Muscle of back (tissue), 13 donors: ENCODE measurements at places on chromosomes 5 and 9.

DNA sequence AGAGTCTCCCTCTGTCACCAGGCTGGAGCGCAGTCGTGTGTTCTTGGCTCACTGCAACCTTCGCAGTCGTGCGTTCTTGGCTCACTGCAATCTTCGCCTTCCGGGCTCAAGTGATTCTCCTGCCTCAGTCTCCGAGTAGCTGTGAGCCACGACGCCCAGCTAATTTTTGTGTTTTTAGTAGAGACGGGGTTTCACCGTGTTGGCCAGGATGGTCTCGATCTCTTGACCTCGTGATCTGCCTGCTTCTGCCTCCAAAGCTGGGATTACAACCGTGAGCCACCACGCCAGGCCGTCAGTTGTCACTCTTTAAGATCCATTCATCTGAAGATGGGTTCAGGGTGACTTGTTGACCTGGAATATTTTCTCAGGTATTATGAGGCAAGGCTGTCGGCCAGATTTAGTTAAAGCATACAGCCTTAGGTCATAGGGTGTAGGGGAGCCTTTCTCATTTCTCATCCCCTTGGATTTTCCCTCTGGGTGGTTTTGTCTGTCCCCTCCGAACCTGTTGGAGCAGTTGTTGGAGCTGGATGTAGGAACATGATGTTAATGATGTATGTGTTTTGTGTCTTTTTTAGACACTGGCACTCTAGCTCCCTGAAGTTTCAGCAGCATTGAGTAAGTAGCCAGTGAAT is 1.6 kb downstream of the SLC22A5 start:
- DNase-seq = no peak

DNA sequence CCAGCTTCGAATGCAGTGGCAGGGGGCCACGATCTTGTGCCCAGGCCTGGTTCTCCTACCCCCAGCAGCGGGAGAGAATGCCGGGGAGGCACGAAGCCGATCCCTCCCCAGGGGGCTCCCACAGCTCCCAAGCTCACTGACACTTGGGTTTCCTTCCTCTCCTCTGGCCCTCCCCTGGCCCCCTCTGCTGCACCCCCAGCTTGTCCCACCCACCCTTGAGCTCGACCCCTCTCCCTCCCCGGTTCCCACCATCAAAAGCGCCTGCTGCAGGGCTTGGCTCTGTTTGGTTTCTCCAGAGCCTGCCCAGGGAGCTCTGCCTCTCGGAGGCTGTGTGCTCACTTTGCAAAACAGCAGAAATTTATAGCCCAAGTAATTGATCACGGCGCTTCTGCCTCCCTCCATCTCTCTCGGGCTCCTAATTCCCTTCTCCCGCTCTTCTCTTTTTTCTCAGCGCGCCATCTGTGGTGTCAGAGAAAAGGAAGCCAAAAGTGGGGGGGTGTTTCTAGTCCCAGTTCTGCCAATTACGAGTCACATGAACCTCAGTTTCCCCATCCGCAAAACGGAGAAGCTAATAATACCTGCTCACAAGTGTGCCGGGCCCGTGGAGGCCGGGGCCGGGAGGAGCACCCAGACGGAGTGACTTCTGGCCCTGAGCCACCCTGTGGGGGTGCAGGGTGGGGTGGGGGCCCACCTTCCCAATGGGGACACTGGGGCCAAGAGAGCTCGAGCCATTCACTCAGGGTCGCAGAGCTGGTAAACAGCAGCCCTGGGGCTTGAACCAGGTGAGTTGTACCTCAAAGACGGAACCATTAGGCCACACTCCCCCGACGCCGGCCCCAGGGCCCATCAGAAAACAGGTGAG is 141.2 kb upstream of the IER5L start:
- no peak for DNase-seq

DNA sequence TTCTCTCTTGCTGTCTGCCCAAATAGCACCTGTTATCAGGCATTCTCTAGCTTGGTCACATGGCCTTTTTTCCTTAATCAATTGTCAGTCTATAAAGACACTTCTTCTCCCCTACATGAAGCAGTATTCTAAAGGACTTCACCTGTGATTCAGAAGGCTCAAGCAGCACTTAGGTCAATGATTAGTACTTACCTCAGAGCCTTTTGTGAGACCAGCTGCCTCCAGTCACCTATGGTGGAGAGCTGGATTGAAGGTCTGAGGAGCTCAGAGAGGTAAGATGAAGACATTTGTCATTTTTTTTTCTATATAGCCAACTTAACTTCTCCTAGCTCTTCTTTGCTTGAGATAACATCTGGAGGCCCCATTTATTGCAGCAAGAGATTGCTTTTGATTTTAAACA is 278.3 kb upstream of the PCSK5 start:
- no peak for DNase-seq

- DNase-seq = no peak
Observed at GRCh38 chr5:176394096-176394495, 5.5 kb downstream of the HIGD2A start.

- no peak for DNase-seq
Observed at GRCh38 chr5:177396807-177397206, 3.7 kb downstream of the PFN3 start.

DNA sequence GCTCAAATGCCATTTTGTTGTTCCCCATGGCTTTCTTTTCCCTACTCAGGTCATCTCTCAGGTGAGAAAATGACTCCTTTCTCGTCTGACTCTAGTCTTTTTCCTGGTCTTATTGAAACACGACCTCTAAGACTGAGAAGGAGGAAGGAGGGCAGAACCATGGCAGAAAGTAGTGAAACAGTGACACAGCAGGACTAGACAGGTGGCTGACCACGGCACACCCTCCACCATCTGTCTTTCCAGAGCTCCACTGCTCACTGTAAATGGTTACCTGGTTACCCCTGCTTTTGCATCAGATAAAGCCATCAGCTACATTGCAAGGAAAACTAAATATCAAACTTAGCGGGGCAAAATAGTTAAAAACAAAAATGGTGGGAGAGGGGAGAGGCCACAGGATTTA is 30.9 kb downstream of the NR4A3 start:
- DNase-seq = no peak

DNA sequence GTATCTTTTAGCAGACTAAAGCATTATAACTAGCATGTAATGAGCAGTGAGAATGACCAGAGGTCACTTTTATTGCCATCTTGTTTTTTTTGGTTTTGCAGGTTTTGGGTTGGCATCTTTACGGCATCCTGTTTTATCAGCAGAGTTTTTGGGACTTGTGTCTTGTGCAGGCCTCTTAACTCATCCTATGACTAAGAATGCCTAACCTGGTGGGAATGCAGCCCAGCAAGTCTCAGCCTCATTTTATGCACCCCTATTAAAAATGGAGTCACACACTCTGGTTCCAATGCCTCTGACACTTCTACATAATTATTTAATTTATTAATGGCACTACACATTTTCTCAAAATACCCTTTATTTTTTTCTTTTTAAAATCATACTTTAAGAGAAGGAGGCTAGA is 726.5 kb upstream of the RIOK2 start:
- no peak for DNase-seq

- no peak for DNase-seq
Observed at GRCh38 chr9:136907011-136907914, 20.9 kb downstream of the TRAF2 start.

DNA sequence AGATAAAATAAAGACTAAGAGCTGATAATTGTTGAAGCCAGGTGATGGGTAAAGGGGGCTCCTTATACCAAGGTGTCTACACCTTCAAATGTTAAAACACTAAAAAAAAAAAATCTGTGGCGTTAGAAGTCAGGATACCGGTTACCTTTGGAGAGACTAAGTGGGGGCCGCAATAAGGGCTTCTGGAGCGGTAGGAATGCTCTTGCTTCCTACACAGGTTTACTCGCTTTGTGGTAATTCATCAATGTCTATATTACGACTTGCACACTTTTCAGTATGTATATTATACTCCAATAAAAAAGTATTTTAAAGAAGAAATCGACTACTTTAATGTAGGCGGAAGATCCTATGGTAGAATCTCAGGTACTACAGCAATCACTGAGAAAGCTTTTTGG is 12.5 kb downstream of the MRPS27 start:
- DNase-seq = no peak

DNA sequence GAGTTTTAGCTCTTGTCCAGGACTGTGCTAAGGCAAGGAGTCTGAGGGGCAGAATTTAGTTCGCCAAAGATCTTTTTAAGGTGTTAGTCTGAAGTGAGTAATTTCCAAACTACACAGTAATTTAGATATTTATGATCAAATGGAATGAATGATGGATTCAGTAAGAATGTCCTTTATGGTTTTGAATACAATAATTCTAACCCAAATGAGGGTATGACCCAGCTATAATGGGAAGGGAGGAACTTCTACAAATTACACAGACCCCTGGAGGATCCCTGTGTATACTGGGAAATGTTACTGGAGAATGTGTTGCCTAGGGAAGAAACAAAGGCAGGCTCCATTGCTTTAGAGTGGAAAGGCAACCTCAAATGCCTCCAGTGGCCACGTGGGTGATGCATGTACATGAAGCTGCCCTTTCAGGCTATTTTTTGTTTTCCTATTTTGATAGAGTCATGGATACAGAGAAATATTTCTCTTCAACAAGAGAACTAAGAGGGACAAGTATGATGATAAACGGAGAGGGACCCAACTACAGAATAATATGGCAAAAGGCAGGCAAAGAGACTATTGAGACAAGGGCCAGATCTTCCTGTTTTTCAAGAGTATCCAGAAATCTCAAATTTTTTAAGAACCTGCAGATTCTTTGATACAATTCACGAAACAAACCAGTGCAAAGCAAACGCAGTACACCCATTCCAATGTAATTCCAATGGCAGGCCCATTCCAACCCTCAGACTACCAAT is 25.4 kb downstream of the SLC1A3 start:
- DNase-seq = no peak

GRCh38 chr9:13992138-13993088 is 321.5 kb downstream of the NFIB start:
- DNase-seq = no peak

GRCh38 chr5:147140558-147140957 is 94.3 kb upstream of the STK32A start:
- no peak for DNase-seq

DNA sequence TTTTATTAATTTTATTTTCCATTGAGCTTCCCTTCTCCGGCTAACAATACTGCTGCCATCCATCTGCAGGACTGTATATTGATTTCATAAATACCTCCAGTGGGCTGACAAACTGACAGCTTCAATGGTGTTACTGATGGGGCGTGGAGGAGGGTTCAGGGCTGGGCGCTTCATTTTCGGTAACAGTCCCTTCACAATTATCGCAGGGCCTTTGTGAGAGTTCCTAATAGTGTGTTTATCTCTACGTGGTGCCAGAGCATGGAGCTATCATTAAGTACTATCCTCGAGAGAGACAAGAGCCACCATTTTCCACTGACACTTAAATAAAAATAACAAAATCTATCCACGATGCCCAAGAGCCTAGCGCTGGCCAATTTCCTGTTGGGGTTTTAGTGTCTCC is 307.0 kb upstream of the PANK3 start:
- DNase-seq = no peak

DNA sequence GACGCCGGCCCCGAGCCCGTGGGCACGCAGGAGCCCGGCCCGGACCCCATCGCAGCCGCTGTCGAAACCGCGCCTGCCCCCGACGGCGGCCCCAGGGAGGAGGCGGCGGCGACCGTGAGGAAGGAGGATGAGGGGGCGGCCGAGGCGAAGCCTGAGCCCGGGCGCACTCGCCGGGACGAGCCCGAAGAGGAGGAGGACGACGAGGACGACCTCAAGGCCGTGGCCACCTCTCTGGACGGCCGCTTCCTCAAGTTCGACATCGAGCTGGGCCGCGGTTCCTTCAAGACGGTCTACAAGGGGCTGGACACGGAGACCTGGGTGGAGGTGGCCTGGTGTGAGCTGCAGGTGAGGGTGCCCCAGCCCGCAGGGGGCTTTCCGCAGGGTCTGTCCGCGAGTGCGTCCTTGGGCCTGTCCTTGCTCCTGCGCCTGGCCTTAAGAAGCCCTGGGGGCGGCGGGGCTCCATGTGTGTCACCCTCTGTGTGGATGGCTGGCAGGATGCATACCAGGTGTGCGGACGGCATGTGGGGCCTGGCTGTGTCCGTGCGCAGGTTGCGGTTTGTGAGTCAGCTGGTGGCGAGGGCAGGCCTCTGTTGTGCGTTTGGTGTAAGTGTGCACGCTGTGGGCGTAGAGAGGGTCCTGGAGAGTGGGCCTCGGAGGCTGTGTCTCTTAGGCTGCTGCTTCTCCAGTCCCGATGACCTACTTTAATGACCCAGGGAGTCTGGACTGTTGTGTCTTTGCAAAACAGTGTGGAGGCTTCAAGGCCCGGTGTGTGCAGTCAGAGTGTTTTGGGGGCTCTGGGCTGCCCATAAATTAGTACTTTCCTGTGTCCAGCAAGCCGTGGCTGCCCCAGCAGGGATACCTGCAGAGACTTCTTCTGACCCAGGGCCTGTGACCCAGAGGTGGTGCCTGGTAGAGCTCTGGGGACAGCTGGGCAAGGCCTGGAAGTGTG is 1.6 kb downstream of the WNK2 start:
- DNase-seq = no peak

- no peak for DNase-seq
Observed at GRCh38 chr5:149860801-149861322, 83.7 kb downstream of the PDE6A start.

- peak; percentile 68 for DNase-seq
Observed at GRCh38 chr9:87662808-87663528, 63.0 kb upstream of the CTSL start.

GRCh38 chr9:121703014-121703734 is 51.7 kb downstream of the DAB2IP start:
- DNase-seq = no peak

DNA sequence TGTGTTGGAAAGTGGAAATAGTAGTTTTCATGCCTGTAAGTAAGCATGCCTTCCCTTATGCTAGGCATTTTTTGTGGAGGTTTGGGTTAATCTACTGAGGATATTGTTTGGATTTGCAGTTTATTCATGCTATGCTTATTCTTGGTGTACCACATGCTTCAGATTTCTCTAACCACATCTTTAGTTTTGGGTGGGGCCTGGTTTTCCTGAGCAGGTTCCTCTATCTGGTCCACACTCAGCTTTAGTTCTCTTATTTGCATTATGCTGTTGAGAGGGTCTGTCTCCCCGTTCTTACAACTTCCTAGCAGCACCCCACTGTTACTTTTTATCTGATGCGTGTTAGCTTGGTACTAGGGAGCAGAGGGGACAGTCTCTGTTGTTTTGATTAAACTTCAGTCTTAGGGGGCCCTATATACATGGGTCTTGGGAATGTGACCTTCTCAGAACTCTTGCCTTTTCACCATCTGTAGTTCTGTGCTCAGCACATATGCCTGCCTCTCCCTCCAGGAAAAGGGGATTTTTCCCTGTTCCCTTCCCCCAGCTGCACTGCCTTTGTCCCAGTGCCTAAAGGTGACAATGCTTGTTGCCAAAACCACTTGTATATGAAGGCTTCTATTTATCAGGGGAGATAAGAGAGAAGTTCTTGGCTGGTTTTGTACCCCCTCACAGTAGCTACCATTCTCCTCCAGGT is 10.0 kb upstream of the CAMK4 start:
- no peak for DNase-seq

GRCh38 chr9:136565086-136565714 is 19.4 kb upstream of the NOTCH1 start:
- peak; percentile 44 for DNase-seq

- no peak for DNase-seq
Observed at GRCh38 chr5:131457193-131457592, 177.8 kb downstream of the RAPGEF6 start.
